ENCODE measurements at places on chromosomes 3 and 15. TPM values are rescaled to one million over a fixed set of nuclear protein-coding genes. Genes with fewer than 3 reads are reported as not detected.

DNA sequence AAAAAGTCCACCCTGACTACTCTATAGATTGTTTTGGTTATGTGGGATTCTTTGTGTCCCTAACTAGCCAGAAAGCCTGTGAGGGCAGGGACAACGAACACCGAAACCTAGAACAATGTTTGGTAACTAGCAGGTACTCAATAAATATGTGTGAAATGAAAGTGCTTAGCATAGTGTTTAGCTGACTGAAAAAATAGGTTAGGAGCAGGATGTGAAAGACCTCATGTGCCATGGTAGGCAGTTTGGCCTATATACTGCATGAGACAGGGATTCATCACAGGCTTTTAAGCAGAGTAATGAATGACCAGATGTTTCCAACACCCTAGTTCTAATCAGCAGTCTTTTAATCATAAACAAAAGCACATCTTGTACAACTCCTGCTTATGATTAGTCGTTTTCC, 64.2 kb downstream of the MYO5A start:
- DNase-seq = no peak

ZDHHC19 gene
- 0.46 TPM for polyA plus RNA-seq

DNA sequence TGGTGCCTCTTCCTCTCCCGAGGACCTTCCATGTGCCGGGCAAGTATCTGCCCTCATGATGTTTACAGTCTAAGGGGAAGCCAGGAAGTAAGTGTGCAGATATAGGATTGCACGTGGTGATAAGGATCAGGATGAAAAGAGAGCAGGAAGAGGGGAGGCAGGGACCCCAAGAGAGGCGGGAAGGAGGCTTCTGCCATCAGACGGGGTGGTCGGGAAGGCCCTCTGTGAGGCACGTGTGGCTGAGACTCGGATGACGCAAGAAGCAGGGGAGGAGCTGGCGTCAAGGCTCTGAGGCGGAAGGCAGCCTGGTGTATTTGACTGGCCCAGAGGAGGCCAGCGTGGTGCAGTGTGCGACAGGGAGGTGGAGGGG, 762 bp upstream of the IQSEC1 start:
- no peak for DNase-seq

ROBO2 gene
- polyA plus RNA-seq = 2.2 TPM

Measured in forelimb muscle (tissue), 1 donor.